Fibroblast of skin of left biceps (primary cell): ENCODE measurements at places on chromosomes 11 and 22.

GRCh38 chr11:10899121-10899830 lies 41.4 kb upstream of the ZBED5 start:
- no peak for DNase-seq

- peak; percentile 89 for DNase-seq
Observed at GRCh38 chr22:18057568-18058209, 20.1 kb upstream of the PEX26 start.

DNA sequence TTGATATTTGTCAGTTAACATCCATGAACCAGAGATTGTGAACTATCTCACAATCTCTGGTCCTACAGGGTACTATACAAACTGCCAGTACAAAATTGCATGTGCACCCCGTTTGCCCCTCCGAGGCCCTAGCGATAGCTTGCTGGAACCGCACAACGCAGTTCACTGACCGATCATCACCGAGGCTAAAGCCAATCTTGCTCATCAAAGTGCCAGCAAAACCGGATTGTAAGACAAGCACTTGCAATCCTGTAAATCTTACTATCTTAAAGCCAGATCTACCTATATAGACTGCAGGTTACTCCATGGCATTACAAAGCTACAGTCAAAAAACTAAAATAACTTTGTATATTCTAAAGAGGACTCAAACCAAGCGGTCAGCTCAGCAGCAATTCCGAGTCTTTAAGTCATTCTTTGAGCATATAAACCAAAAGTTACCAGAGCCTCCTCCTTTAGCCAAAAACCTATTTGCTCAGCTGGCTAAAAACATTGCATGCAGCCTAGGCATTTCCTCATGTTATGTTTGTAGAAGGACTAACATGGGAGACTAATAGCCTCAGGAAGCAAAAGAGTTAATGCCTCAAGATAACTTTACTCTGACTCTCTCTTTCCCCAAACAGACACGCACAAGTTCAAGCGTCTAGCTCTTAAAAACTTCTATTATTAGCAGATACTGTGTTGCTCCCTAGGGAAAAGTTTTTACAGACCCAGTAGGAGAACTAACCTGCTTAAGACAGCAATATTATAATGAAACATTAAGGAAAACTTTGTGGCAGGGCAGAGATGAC lies 30.7 kb upstream of the CPT1A start:
- DNase-seq = no peak

GRCh38 chr11:117828611-117829368 lies 4.2 kb upstream of the FXYD2 start:
- DNase-seq = no peak

DNA sequence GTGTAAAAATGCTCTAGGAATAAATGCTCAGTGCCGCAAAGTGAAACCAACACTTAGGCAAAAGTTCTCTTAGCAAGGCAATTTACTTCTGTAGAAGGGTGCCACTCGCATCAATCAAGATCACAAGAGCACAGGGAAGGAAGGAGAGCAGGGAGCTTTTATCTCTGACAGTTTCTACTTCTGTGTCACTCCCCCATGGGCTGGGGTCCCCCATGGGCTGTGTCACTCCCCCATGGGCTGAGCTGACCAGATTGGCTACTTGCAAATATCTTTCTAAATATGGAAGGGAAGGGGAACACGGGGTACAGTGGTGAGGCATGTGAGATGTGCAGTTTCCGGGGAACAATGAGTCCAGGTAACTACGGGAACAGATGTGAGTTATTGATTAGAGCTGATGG lies 397 bp downstream of the OR52N2 start:
- no peak for DNase-seq

GRCh38 chr22:39269095-39269790 lies 24.5 kb upstream of the PDGFB start:
- no peak for DNase-seq

DNA sequence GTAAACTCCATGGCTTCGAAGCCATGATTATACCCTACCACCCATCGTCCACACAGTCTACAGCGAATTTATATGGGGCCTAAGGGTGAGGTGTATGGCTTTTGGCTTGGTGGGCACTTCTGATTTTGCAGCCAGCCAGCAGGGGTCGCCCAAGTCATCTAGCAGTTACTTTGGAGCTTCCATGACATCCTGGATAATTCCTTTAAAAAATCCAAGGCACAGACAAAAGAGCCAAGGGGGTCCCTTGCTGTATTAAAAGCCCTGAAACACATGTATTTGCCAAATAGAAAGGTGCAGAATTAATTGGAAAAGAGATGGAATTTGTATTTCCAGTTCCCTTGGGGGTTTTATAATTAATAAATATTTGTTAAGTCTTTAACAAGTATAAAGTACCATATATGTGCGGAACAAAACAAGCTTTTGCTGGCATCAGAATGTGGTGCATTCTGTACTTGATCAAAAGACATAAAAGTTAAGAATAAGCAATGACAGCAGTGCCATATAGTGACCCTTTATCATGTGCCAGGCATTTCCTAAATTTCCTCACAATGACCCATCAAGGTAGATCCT lies 132.8 kb upstream of the PITPNB start:
- peak; percentile 28 for DNase-seq

- no peak for DNase-seq
Observed at GRCh38 chr11:8317159-8317558, 53.5 kb upstream of the LMO1 start.

DNA sequence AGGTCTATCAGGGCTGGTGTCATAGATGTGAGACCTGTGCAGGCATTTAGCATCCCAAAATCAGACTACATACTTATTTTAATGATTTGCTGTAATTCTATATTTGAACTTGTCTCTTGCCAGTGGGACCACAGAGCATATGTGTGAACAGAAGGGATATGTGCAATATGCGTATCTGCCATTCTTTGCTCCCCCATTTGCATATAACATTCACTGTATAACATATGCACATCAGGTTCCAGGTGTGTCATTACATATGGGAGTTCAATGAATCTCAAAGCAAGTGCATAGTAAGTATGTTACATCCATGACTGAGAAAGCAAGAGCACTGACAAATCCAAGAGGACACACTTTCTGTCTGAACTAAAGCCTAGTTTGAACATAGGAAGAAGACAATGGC lies 1115.1 kb upstream of the CNTN5 start:
- DNase-seq = no peak
